ENCODE measurements at places on chromosomes 16 and 17. TPM values are rescaled to one million over a fixed set of nuclear protein-coding genes. Genes with fewer than 3 reads are reported as not detected.

KRT36 gene
- not detected for total RNA-seq

DNA sequence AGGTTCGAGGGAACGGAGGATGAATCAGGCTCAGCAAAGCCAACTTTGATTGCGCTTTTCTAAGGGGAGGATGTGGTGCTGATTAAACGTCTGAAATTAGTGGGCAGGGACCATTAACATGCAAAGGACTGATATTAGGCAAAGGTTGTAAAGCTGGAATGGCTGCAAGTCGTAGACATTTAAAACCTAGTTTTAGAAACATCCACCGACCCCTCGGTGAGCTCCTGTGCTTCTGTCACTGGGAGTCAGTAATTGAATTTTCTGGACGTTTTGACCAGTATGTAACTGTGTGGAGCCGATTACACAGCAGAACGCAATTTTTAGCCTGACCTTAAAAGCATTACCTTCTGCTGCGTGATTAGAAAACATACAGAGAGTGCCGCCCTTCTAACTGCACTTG is 220.6 kb upstream of the HSBP1 start:
- no peak for DNase-seq
- no peaks in the 10 kb centered on the region for H3K4me1 ChIP-seq
- H3K4me3 ChIP-seq, result no peak overlapping the region
- H3K36me3 ChIP-seq, result no peaks in the 10 kb centered on the region

DNA sequence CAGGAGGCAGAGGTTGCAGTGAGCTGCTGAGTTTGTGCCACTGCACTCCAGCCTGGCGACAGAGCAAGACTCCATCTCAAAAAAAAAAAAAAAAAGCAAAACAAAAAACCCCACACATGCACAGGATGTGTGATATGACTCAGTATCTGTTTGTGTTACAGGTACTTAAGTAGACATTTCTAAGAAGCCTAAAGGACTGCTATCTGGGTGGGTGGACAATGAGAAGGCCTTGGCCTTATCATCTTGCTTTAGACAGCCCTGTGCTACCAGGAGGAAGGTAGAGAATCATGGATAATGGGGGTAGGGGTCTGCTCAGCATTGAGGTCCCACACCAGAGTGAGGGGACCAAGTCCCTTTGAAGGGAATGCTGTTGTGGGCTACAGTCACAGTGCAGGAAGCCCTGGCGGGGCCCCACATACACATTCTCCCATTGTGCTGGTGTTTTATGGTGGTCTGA is 26.7 kb downstream of the PLD6 start:
- no peaks in the 10 kb centered on the region for H3K27me3 ChIP-seq
- no peaks in the 10 kb centered on the region for H3K36me3 ChIP-seq
- no peaks in the 10 kb centered on the region for H3K4me1 ChIP-seq
- DNase-seq, result no peak
- no peak overlapping the region for H3K27ac ChIP-seq

DNA sequence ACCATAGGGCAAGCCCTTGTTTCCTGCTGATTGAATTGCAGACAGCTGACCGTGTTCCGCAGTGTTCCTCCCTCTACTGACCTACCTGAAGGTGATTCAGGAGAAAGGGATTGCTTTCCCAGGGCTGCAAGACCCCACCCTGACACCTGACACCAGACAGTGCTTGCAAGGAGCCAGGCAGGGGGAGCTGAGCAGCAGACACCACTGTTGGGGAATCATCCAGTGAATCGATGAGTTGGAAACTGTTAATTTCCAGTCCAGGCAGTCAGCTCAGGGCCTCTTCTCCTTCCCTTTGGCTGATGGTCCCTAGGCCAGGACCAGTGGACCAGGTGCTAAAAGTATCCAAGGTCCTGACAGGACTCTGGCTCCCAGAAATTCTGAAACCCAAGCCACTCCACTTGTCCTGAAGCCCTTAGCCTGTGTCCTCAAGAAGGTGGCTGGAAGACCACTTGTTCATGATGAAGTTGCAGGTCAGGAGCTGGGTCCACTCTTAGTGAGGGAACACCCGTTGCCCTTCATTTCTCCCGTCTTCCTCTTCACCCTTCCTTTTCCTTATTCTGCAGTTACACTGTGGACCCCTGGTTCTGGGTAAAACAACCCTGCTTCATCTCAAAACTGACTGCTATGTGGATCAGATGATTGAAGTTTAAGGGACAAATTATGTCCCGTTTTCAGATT is 9.5 kb upstream of the UNK start:
- DNase-seq, result no peak
- H3K4me3 ChIP-seq, result no peak overlapping the region
- H3K4me1 ChIP-seq, result peaks cover 20% of the 10 kb centered on the region

EVPLL gene
- not detected for total RNA-seq

DNA sequence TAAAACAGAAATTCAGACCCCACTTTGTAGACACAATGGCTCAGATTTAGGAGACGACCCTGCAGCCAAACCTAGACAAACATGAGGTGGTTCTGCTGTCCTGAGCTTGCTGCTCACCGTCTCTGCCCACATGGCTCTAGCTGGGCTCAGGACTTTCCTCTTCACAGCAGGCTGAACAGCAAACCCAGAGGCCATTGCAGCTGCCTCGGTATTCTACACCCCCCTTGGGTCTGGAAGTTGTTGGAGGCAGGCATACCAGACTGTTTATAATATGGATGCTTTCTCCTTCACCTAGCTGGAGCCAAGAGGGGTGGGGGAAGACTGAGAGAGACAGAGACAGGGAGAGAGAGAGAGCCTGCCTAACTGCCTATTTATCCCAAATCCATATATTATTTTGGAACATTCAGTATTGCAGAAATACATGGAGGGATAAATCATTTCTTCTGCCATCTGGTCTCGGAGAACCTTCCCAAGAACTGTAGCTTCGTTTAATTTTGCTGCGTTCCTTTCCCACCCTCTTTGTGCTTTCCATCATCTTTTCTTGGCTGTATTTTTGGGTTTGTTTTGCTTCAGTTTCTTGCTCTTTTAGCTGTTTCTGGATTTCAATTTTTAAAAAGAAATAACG is 628.2 kb upstream of the RBFOX1 start:
- DNase-seq, result no peak
- no peak overlapping the region for H3K27ac ChIP-seq
- H3K4me3 ChIP-seq, result no peak overlapping the region
- no peaks in the 10 kb centered on the region for H3K27me3 ChIP-seq

CCDC200 gene
- total RNA-seq, result not detected

DNA sequence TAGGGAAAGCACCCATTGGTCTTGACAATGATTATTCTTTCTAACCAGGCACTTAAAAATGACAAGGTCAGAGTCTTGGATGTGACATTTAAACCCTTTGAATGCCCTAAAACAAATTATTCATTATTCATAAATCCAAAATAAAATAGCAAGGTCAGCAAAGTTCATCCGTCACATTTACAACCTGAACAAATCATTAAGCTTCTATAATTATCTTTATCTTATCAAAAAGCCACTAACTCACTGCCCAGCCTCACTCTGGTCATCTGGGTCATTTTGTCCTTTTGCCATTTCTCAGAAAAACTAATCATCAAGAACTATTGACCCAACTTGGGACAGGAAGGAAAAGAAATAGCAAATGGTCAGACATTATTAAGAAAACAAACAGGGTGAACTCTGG is 507.3 kb upstream of the CDH8 start:
- no peaks in the 10 kb centered on the region for H3K27me3 ChIP-seq
- no peak overlapping the region for H3K4me3 ChIP-seq
- no peaks in the 10 kb centered on the region for H3K4me1 ChIP-seq
- H3K27ac ChIP-seq, result no peak overlapping the region

PNMT gene
- not detected for total RNA-seq

GRCh38 chr17:79938336-79939093 is 97.2 kb downstream of the TBC1D16 start:
- H3K27ac ChIP-seq, result no peak overlapping the region
- no peak for DNase-seq

KRT31 gene
- total RNA-seq, result not detected

IRX3 gene
- total RNA-seq, result not detected

KRTAP4-4 gene
- total RNA-seq, result not detected

DNA sequence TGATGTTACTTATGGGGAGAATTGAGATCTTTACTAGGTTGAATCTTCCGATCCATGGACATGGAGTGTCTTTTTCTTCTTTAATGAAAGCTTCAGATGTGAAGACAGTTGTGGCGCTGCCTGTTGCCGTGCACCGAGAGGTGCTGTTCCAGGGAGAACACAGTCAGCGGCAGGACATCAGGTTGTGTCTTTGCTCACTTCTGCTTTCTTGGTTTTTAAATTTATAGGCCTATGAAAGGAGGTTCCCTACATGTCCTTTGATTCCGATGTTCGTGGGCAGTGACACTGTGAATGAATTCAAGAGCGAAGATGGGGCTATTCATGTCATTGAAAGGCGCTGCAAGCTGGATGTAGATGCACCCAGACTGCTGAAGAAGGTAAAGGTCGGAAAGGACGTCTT is 49.8 kb downstream of the SEC14L1 start:
- H3K27me3 ChIP-seq, result no peaks in the 10 kb centered on the region
- H3K4me3 ChIP-seq, result no peak overlapping the region
- no peak for DNase-seq

FBXW10 gene
- total RNA-seq, result not detected

- no peak overlapping the region for H3K27ac ChIP-seq
- no peaks in the 10 kb centered on the region for H3K36me3 ChIP-seq
- H3K27me3 ChIP-seq, result no peaks in the 10 kb centered on the region
- H3K4me3 ChIP-seq, result no peak overlapping the region
- peaks cover 26% of the 10 kb centered on the region for H3K4me1 ChIP-seq
- no peak for DNase-seq
Observed at GRCh38 chr17:75894049-75894733, 2.6 kb downstream of the TRIM65 start.

- peaks cover 10% of the 10 kb centered on the region for H3K36me3 ChIP-seq
- no peak overlapping the region for H3K27ac ChIP-seq
- no peak overlapping the region for H3K4me3 ChIP-seq
- DNase-seq, result no peak
- H3K27me3 ChIP-seq, result no peaks in the 10 kb centered on the region
Observed at GRCh38 chr17:4934173-4934979, 2.3 kb downstream of the GP1BA start.

Data from Karpas-422 (cell line).